ENCODE measurements at places on chromosomes 7 and 10. TPM values are rescaled to one million over a fixed set of nuclear protein-coding genes. Genes with fewer than 3 reads are reported as not detected.

The CRYGN gene
- total RNA-seq, result not detected

The NCF1 gene
- total RNA-seq, result 97.4 TPM

The CALCR gene
- total RNA-seq, result not detected

The SPAG6 gene
- not detected for total RNA-seq

The AKR1C8 gene
- total RNA-seq, result not detected

The ANXA8 gene
- not detected for total RNA-seq

The TMEM229A gene
- 2.8 TPM for total RNA-seq

The ELN gene
- total RNA-seq, result 122 TPM

The LRIT1 gene
- total RNA-seq, result not detected

The CPA5 gene
- total RNA-seq, result not detected

The ZFAND4 gene
- 3.5 TPM for total RNA-seq

The TSPAN12 gene
- total RNA-seq, result 10.7 TPM

The KRIT1 gene
- total RNA-seq, result 4.1 TPM

The DPYSL4 gene
- total RNA-seq, result 0.43 TPM

The SUN3 gene
- total RNA-seq, result not detected

The LHFPL3 gene
- total RNA-seq, result not detected

The EGR2 gene
- not detected for total RNA-seq

The C10orf53 gene
- not detected for total RNA-seq

The ACTL6B gene
- total RNA-seq, result not detected

The CLRN3 gene
- 1.7 TPM for total RNA-seq

The CPA2 gene
- 64.7 TPM for total RNA-seq

Data from stomach (tissue), 19 donors.